ENCODE measurements at places on chromosomes 6 and 20.
A peak's percentile ranks its signal among the peaks of the same experiment; 100 is the strongest.

GRCh38 chr6:139173822-139174221 lies 38.9 kb downstream of the HECA start:
- no peak for DNase-seq

DNA sequence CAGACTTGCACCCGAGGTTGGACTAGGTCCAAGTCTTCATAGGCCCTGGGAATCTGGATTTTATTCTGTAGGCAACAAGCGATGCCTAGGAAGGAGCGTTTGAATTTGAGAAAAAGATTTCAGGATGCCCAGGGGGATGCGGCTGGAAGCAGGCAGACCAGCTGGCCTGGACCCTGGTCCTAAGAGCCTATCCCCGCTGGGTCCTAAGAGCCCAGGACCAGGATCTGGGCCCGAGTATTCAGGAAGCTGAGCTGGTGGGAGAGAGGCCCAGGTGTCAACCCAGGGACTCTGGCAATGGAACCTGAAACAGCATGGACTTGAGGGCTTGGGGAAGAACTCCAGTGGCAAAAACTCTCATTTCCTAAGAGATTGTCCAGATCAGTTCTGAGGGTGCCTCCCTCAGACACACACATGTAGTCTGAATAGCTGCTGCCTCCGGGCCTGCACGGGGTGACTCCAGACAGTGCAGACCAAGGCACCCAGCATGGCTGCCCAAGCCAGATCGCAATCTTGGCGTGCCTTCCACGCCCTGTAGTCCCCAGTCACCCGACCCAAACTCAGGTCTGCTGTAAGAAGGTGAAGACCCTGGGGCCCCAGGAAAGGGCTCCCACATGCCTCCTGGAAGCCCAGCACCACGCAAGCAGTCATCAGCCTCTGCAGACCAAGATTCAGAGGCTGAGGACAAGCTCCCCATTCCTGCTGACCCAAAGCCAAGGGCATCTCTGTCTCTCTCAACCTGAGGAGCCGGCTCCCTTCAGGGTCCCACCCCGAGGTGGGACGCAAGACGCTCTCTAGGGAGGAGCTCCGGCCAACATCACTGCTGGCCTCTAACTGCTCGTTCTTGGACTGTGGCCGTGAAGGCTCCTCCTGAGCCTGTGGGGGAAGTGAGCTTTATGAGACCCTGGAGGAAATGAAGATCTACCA lies 34.4 kb downstream of the RRBP1 start:
- no peak for DNase-seq

GRCh38 chr20:47319517-47320252 lies 36.8 kb downstream of the ZMYND8 start:
- DNase-seq = no peak

GRCh38 chr20:46963758-46964617 lies 69.3 kb downstream of the EYA2 start:
- peak; percentile 82 for DNase-seq

DNA sequence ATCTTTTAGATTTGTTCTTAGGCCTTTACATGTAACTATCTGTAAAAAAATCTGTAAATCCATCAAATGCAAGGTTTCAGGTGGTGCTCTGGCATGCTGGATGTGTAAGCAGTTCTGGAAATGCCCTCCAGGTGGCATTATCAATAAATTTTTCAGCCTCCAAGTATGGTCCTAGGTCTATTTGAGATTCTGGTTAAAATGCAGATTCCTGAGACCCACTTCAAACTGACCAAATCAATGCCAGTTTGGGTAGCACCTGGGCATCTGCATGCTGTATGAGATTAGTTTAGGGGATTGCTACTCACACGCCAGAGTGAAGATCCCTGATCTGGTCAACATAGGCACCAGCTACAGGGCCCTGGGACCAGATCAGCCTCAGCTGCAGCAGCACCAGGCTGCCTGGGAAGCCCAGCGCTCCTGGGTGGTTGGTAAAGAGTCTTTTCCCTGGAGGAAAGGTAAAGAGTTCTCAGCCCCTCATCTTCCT lies 507.3 kb upstream of the CITED2 start:
- DNase-seq = peak; percentile 85

- no peak for DNase-seq
Measured at GRCh38 chr6:15516378-15516777, 146.4 kb downstream of the DTNBP1 start.

DNA sequence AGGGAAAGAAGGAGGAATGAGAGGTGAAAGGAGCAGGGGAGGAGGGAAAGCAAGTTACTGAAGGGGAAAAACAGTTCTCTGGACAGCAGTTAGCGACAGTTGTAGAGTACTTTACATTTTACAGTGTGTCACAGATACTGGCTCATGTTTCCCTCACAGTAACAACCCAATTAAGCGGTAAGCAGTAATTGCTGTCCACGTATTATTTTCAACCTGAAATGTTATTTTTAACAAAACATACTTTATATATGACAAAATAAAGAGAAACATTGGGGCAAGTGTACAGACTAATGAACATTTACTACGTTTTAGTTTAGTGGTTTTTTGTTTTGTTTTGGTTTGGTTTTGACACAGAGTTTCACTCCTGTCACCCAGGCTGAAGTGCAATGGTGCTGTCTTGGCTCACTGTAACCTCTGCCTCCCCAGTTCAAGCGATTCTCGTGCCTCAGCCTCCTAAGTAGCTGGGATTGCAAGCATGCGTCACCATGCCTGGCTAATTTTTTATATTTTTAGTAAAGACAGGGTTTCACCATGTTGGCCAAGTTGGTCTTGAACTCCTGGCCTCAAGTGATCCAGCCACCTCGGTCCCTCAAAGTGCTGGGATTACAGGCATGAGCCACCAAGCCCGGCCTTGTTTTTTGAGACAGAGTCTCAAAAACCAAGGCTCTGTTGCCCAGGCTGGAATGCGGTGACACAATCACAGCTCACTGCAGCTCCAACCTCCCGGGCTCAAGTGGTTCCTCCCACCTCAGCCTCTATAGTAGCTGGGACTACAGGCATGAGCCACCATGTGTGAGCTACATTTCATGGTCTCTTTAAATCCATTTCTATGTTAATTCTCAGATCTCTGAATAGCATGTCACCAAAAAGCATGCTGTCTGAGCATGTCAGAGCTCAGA lies 22.6 kb upstream of the BTN3A2 start:
- DNase-seq = peak; percentile 24

DNA sequence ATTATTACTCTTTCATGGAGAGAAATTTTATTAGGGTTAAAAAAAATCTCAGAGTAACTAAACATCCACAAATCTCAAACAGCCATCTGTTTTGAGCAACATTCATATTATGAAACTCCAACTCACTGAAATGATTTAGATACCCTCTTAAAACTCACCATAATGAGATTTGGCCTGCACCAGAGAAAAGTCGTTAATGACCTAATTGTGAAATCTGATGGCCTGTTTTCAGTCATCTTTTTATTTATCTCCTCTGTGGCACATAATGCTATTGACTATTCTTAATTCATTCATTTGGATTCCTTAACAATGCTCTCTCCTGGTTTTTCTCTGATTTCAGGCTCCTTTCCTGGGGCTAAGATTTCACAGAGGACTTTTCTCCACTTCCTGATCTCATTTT lies 192.7 kb downstream of the RNF144B start:
- DNase-seq = no peak

DNA sequence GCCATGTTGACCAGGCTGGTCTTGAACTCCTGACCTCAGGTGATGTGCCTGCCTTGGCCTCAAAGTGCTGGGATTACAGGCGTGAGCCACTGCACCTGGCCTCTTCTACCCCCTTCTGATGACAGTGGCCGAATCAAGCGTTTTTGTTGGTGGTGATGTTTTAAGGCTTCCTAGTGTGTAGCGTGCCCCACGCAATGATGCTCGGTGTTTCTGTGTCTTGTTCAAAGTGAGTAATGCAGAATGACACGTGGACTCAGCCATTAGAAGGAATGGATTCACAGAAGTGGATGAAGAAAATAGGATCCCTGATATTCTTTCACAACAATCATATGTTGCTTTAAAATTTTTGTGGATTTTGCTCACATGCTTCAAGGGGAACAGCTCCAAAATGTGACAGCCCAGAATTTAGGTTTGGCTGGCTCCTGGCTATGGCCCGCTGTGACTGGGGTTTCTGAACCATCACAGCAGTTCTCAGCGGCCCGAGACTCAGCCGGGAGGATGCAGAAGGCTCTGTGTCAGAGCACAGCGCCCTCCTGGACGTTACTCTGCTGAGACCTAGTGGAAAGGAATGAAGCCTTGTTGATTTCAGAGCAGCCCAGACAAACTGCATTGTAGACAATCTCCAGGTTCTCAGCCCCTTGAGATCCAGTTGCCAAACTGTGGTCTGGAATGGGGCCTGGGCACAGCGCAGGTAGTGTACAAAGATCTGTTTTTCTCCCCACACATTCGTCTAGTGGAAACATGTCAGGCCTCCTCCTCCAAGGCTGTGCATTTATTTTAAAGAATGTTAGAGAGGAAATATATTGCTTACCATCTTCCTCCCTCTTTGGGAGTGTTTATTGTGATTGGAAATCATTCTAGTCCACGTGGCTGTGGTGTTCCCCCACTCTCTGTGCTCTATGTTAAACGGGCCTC lies 57.6 kb upstream of the TIAM2 start:
- no peak for DNase-seq

GRCh38 chr6:20686142-20686541 lies 151.9 kb downstream of the CDKAL1 start:
- DNase-seq = peak; percentile 98

DNA sequence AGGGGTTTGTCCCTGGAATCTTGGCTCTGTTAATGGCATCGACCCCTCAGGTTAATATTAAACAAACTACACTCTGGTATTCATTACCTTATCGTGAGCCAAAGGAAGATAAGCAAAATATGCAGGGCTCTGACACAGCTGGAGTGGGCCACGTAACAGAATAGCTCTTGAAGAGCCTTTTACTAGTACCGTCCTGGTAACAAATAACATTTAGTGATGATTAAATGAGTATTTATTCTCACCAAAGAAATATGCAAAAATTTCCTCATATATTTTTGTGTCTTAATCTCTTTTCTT lies 20.1 kb upstream of the UTRN start:
- DNase-seq = no peak
